Stimulated activated CD8-positive, alpha-beta memory T cell treated with anti-CD3 and anti-CD28 coated beads, Interleukin-7, amount 100 ng/mL, for 1 hour (primary cell): ENCODE measurements at places on chromosomes 16 and 17.

GRCh38 chr17:28398280-28398981 is 7.6 kb downstream of the SLC46A1 start:
- no peak for DNase-seq

DNA sequence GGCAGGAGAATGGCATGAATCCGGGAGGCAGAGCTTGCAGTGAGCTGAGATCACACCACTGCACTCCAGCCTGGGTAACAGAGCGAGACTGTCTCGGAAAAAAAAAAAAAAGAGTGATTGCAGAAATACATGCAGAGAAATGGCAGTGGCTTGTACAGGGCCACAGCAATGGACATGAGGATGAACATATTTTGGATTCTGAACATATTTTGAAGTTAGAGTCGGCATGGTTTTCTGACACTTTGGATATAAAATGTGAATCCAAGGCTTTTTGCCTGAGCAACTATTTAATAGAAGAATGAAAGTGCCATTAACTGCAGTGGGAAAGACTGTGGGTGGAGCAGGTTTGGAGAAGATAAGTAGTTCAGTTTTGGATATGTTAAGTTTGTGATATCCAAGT is 35.8 kb downstream of the CPD start:
- no peak for DNase-seq

GRCh38 chr16:84502075-84502474 is 2.4 kb downstream of the MEAK7 start:
- no peak for DNase-seq

DNA sequence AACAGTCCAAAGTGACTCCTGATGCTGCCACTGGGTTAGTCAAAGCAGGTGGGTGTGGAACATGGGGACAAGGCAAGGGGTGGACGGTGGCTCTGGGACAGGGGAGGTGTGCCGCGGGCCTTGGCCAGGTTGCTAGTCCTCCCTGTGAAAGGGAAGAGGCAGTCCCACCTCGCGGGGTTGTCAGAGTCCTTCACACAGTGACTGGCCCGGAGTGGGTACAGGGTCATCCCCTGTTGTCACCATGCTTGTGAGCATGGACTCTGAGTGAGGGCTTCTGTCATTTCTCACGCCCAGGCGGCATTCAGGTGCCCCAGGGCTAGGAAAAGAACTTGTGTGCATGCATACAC is 3.1 kb upstream of the ZNF469 start:
- no peak for DNase-seq

DNA sequence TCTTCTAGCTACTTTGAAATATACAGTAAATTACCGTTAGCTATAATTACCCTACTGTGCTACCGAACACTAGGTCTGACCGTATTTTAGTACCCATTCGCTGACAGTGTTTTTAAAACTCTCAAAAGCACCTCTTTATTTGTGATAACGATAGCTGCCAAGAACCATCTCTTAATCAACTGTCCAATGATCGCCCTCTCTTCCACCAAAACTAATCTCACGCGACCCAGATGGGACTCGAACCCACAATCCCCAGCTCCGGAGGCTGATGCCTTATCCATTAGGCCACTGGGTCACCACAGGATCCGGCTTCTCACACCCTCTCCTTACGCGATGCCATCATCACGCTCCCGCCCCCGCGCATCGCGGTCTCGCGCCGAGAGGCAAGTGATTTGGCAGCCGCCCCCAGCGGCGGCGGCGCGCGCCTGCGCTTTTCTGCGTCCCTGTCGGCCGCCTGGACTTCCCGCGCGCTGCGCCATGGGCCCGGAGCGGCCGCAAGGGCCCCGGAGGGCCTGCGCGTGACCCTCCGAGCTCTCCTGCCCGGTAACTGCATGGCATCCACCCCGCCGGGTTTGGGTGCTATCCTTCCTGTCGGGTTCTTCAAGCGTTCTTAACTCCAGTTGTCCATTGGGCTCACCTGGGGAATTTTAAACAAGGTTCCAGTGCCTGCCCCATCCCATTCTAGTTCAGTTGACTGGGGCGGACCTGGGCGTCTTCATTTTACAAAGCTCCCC is 15.7 kb upstream of the KPNA2 start:
- DNase-seq, result peak; percentile 96

DNA sequence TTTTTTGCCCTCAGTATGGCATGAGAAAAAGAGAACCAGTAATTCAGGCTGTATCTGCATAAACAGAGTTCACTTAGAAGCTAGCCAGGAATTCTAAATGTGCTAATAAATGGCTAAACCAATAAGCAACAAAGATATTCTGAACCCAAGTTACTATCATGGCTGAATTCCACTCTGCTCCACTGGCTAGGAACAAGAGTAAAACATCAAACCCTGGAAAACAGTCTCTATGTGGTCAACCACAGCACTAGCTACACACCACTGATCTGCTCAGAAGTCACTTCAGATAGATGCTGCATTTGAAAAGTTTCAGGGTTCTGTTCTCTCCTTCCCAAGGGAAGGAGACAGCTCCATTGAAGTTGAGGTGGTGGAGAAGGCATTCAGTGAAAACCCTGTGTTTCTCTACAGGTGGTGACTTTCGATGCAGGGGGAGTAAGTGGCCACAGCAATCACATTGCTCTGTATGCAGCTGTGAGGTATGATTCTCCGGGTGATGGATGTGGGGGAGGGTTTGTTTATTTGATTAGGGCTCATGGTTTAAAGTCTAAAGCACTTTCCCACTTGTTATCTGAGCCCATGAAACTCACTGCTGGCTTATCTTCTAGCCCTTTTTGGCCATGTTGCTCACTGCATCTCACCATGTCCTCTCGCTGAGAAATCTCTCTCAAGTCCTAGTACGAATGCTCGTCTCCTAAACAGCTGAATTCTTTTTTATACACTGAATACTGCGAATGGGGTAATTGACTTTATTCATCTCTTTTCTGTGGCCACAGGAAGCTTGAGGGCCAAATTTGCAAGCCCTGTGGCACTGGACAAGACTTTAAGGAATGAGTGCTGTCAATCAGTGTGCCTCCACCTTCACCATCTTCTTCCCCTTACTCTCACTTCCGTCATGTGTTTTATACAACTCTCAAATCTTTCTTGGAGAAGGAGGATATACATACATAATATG is 39.9 kb downstream of the CENPV start:
- no peak for DNase-seq

GRCh38 chr16:52469775-52470174 is 77.2 kb downstream of the TOX3 start:
- DNase-seq, result no peak

DNA sequence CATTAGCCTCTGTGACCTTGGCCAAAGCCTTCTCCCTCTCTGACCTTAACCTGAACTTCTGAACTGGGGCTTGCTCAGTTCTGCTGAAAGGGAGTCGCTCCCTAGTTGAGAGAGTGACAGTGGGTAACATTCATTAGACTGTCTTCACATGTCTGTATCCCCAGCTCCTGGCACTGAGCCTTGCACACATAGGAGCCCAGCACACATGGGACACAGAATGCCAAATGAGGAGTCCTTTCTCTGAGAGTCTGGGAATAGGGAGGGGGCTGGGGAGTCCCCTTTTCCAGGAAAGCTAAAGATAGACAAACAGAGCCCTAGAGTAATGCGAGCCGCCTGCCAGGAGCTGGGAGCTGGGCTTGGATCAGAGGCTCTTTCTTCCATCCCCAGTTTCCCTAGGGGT is 2.5 kb downstream of the TAC4 start:
- DNase-seq, result no peak

GRCh38 chr16:79188739-79189122 is 411.8 kb downstream of the MAF start:
- DNase-seq, result no peak

DNA sequence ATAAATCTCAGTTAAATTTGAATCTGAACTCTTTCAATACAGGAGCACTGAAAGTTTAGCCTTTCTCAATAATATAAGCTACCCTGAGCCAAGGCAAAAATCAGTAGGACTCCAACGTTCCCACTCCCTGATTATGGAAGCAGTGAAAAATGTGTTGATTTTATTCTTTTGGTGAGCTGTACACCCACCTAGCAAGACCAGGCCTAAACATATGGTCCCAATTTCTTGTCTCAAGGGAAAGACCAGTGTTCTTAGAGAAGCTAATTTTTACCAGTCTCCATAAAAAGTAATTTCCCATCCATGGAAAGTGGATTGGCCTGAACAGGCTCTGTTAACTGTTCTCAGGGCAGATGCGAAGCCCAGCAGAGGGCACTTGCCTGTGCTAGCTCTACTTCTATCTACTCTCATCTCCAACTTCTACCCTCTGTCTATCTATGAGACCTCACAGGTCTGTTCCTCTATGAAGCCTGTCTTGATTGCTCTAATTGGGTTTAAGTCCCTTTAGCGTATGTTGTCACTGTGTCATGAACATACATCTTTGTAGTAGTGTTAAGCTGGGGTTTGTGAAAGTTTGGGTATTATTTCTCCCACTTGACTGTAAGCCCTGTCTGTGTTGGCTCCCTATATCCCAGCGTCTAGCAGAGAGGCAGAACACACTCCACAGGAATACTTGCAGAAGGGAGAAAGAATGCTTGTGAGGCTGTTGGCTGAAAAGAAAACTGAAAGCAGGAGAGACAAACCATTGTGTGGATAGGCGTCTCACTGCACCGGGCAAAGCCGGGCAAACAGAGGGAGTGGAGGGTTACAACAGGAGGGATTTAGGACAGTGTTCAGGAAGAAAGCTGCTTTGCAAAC is 167.1 kb upstream of the MAF start:
- DNase-seq, result no peak

GRCh38 chr17:79811868-79812352 is 15.0 kb upstream of the CBX8 start:
- DNase-seq, result no peak

- no peak for DNase-seq
These were observed 94.1 kb downstream of the PLCG2 start for GRCh38 chr16:81873206-81873605.

GRCh38 chr17:66713533-66714042 is 121.3 kb upstream of the CACNG5 start:
- DNase-seq, result no peak

- DNase-seq, result peak; percentile 26
These were observed 14.4 kb upstream of the ALDH3A1 start for GRCh38 chr17:19762515-19762961.
